Activated naive CD4-positive, alpha-beta T cell treated with anti-CD3 and anti-CD28 coated beads, Interleukin-2, amount 10 ng/mL, durations not matched to agents 7 days and 5 days (primary cell): ENCODE measurements at places on chromosomes 5 and 9.

DNA sequence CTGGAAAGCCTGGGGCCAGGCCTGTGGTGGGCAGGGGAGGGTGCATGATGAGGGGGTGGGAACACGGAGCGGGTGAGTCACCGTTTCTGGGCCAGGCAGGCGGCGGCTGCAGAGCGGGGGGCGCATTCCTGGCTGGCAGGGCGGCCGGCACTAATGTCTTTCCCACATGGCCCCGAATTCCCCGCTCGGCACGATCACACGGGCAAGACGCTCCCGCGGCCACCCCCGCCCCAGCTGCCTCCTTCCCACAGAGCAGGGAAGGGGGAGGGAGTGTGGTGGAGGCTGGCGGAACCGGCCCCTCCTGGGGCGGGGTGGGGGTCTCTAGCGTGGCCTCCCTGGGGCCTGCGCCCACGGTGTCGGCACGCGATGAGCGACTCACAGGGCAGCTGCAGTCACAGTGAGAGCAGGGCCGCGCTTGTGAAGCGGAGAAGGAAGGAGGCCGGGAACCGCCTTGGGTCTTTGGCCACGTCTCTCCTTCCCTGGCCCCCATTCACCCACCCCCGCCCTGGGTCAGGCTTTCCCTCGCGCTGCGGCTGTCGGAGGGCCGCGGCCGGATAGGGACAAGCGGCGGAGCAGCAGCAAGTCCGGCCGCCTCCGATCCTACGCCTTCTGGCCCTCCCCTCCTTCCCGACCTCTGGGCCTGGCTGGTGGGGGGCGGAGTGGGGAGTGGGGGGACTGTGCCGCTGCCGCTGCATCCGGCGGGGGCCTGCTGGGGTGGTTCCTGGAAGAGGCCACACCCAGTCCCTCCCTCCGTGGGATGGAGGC, 48.9 kb downstream of the CXXC5 start:
- DNase-seq: peak; percentile 59

DNA sequence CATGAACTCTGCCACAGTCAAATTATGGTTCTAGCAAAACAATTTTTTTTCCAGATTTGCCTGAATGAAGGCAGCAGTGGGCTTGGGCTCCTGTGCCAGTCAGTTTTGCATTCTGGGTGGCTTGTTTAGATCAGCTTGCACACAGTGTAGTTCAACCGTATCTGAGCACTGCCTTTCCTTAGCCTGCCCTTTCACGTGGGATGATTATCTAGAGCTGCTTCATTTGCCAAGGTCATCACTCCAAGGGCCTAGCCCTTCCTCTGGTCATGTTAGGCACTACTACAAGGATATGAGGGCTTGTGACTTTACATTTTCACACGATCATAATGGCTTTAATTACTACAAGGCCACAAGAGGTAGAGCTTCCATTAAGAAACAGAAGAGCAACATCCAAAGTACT, 150.6 kb upstream of the EFNA5 start:
- no peak for DNase-seq

GRCh38 chr9:126802318-126803059, 2.4 kb upstream of the ZBTB43 start:
- DNase-seq: no peak

DNA sequence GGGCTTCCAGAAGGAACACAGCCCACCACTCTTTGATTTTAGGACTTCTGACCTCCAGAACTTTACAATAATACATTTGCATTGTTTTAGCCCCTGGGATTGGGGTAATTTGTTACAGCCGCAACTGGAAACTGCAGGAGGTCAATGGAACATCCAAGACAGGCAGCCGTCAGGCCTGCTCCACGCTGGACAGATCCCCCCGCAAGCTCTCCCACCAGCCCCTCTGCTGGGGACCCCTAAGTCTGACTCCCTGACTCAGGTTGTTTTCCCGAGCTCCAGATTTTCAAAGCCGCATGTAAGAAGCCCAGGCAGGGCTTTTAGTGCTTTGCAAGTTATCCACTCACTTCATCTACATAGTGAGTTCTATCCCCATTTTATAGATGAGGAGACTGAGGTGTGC, 127.6 kb downstream of the PAX5 start:
- no peak for DNase-seq
